ENCODE measurements at places on chromosomes 4 and X. TPM values are rescaled to one million over a fixed set of nuclear protein-coding genes. Genes with fewer than 3 reads are reported as not detected.
A peak's percentile ranks its signal among the peaks of the same experiment; 100 is the strongest.

GPRASP3 gene
- total RNA-seq, result 8.0 TPM

LRAT gene
- 0.50 TPM for total RNA-seq

GRCh38 chr4:86957215-86957614 is 22.4 kb downstream of the AFF1 start:
- DNase-seq, result peak; percentile 81

ZFYVE28 gene
- 0.68 TPM for total RNA-seq

DNA sequence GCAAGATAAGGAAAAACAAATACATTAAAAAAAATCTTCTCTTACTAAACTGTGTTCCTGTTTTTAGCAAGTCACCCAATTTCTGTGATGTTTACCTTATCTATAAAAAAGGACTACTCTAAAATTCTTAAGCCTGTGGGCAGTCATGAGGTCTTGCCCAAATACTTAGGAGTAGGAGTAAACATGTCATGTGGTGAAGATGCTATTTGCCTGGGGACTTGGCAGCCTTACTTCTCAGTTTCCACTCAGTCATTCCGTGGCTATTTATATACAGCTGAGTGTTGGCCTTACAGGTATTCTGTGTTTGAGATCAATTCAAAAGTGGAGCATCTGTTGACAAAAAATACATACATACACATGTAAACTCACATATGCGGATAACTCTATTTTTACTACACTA is 89.9 kb upstream of the TLR2 start:
- DNase-seq, result peak; percentile 68

Data from astrocyte (in vitro differentiated cells and primary cell).